ENCODE measurements at places on chromosomes 1 and 21.
A peak's percentile ranks its signal among the peaks of the same experiment; 100 is the strongest.

GRCh38 chr1:61244114-61244513 is 161.8 kb downstream of the NFIA start:
- DNase-seq = no peak

- peak; percentile 42 for DNase-seq
Observed at GRCh38 chr1:38527373-38527966, 332.1 kb downstream of the RRAGC start.

DNA sequence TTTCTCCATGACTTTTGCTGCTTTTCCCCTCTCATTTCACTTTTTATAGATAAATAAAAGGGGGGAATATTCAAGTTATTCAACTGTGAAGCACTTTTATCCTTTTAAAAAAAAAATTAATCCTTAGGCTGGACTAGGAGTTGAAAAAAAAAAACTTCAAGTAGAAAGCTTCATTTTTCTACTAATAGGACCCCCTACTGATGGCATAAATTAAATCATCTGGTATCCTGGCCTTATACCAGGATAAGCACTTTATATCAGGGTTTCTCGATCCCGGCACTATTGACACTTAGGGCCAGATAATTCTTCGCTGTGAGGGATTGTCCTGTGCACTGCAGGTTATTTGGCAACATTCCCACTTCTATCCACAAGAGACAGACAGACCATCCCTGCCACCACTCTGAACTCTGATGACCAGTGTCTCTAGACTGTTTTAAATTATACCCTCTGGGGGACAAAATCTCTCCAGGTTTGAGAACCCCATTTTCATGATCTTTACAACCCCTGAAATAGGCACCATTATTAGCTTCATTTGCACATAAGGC is 17.6 kb downstream of the USP33 start:
- no peak for DNase-seq

DNA sequence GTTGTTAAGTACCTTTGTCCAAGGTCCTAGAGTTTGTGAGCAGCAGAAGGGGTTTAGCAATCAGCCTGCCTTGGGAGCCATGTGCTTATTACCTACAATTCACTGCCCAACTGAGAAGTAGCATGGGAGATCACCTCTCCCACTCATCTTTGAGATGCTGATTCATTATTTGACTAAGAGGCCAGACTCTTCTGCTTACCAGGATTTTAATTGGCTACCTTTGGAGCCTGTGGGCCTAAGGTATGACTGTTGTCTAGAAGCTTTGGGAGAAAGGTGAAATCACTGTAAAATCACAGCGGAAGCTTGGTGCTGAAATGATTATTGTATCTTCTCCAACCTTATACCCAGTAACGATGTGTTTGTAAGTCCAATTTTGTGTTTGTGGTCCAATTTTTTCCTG is 213.4 kb downstream of the ST6GALNAC3 start:
- no peak for DNase-seq

DNA sequence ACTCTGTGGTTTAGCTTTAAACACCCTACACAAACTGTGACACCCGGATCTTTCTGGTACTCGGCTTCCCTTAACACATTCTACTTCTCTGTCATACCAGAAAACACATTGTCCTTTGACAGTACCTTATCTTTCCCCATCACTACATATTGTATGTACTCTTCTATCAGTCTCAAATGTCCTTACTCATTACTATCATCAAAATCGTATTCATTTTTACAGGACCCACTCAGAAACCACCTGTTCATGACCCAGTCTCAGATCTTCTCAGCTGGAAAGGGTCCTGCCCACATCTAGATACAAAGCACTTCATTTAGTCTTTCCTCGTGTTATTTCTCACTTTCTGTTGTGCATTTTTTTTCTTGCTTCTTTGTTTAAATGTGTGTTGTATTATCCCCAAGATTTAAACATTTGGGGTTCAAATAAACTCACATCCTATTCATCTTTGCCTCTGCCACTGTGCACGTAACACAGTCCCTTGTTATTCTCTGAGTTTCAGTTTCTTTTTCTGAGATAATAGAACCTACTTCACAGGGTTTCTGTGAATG is 27.7 kb downstream of the CD34 start:
- DNase-seq = no peak

DNA sequence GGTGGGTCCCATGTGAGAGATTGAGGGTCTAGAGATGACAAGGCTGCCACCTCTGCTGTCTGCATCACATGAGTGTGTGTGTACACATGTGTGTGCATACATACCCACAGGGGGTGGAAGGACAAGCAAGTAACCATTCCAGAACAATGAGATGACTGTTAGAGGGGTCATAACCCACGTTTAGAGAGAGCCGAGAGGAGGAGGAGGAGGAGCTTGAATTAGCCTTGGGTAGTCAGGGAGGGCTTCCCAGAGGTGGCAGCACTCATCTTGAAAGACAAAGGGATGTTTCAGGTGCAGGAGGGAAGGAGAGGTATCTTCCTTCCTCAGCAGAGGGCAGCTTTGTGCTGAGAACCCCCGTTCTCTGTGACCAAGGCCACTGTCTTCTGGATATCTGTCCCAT is 21.3 kb downstream of the TNFRSF1B start:
- DNase-seq = no peak
